ENCODE measurements at places on chromosomes 3 and 15.

DNA sequence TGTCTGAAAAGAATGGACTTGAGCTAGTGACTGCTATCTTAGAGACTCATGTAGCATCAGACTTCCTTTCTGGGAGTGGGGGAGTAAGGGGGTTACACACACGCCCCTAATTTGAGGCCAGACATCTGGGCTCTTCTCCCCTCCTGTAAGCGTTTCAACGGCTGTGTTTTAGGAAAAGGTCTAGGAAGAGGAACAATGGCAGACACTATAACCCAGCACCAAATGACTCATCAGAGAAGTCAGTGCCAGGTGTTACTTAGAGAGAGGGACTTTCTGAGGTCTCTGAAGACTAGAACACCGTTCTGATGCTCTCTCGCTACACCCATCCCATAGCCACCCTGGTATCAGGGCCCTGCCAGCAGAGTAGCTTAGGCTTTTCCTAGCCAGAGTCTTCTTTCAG, 65.5 kb downstream of the SSUH2 start:
- DNase-seq, result no peak

GRCh38 chr15:43283526-43283925, 16.8 kb upstream of the TGM5 start:
- no peak for DNase-seq

DNA sequence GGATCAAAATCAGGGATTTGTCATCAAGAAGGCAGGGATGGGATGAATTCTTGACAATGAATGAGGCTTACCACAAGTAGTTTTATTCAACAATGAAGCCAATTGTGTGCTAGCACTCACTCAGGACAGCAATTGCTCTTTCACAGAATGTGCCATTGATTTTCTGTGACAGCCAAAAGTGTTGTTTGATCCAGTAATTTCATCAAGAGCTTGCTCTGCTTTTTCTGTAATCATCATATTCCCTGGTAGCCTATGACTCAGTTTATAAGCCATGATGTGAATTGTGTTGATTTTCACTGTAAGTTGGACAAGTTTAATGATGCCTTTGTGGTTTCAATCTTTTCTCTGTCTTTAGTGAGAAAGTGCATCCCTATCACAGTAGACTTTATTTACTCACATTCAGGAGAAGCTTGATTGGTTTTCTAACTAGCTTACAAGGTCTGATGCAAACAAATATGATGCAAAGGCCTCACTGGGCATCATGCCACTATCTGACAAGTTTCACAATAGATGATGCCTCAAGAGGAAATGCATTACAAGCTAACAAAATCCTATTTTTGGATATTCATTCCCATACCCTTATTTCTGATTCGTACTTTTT, 13.6 kb upstream of the CSRNP1 start:
- no peak for DNase-seq

DNA sequence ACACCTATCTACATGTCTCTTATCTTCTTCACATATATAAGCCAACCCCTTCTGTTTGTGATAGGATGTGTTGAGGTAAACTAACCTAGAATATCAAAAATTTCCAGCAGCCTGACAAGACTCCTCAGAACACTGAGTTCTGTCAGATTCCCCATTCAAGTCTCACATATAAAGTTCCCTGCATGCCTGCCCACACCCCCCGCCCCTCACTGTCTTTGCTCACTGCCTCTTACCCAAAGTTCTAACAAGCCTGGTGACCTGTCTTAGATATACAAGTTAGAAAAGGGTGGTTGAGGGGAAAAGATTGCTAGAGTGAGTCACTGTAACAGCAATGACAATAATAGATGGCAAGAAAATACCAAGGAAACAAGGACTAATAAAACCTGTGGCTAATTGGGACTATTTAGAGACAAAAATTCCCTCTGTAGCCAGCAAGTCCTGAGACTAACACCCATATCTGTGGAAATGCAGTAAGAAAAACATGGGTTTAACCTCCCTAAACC, 40.1 kb downstream of the FBXO22 start:
- DNase-seq, result no peak

- DNase-seq, result no peak
Observed at GRCh38 chr15:99264125-99264524, 12.8 kb downstream of the LRRC28 start.

Data from activated T-cell treated with anti-CD3 and anti-CD28 coated beads, Interleukin-2, amount 50 U/mL, for 1 hour (primary cell).